ENCODE measurements at places on chromosomes 3 and 15.

- H3K36me3 ChIP-seq, result peaks cover 4% of the 10 kb centered on the region
- H3K4me1 ChIP-seq, result peaks cover 7% of the 10 kb centered on the region
- DNase-seq, result no peak
- no peak overlapping the region for H3K27ac ChIP-seq
- no peak overlapping the region for H3K4me3 ChIP-seq
Observed at GRCh38 chr3:36891701-36892160, 53.1 kb downstream of the TRANK1 start.

- no peak for DNase-seq
- H3K4me3 ChIP-seq, result no peak overlapping the region
- H3K4me1 ChIP-seq, result peaks cover 25% of the 10 kb centered on the region
- no peaks in the 10 kb centered on the region for H3K27me3 ChIP-seq
Observed at GRCh38 chr3:129655291-129655700, 48.8 kb upstream of the PLXND1 start.

DNA sequence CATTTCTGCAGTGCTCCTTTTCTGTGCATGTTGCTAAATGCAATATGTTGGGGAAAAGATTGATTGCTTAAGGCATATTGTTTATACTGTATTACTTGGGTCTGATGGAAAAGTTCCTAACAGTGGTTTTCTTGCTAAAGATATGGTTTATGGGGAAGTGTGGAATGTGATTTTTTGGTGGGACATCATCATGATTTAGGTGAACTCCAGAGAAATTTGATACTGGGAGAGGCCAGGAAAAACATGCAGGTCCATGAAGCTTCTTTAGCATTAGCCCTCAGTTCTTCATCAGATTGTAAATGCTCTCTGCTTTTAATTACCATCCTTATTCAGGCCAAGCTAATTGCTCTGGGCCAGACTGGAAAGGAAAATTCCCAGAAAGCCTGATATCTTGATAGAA is 147.5 kb downstream of the LRTM1 start:
- H3K4me1 ChIP-seq, result no peaks in the 10 kb centered on the region
- no peaks in the 10 kb centered on the region for H3K36me3 ChIP-seq
- no peak overlapping the region for H3K4me3 ChIP-seq

- H3K27ac ChIP-seq, result no peak overlapping the region
- DNase-seq, result no peak
- peaks cover 2% of the 10 kb centered on the region for H3K4me1 ChIP-seq
- H3K36me3 ChIP-seq, result no peaks in the 10 kb centered on the region
- no peaks in the 10 kb centered on the region for H3K27me3 ChIP-seq
- no peak overlapping the region for H3K4me3 ChIP-seq
Observed at GRCh38 chr3:67288466-67289106, 290.5 kb downstream of the KBTBD8 start.

GRCh38 chr3:182533394-182533793 is 259.9 kb upstream of the ATP11B start:
- no peaks in the 10 kb centered on the region for H3K36me3 ChIP-seq
- peaks cover 2% of the 10 kb centered on the region for H3K4me1 ChIP-seq
- no peak overlapping the region for H3K4me3 ChIP-seq
- H3K27ac ChIP-seq, result no peak overlapping the region
- DNase-seq, result no peak
- H3K27me3 ChIP-seq, result peaks cover 3% of the 10 kb centered on the region

DNA sequence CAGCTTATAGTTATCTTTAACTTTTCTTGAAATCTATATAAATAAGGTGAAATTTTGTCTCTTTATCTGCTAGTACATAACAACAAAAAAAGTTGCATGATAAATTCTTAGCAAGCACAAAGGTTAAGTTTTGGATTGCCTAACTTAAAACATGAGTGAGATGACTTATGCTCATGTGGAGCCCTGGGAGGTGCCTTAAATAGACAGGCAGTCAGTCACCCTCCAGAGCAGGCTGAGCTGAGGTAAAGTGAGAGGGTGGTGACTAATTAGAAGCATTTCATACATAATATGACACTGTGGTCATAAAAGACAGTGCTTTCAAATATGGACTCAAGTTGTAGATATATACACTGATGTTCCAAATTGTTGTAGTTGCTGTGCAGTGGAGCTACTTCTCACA is 14.6 kb upstream of the MME start:
- no peaks in the 10 kb centered on the region for H3K36me3 ChIP-seq
- no peaks in the 10 kb centered on the region for H3K27me3 ChIP-seq
- no peaks in the 10 kb centered on the region for H3K4me1 ChIP-seq
- H3K27ac ChIP-seq, result no peak overlapping the region
- H3K4me3 ChIP-seq, result no peak overlapping the region

GRCh38 chr3:183825456-183826161 is at the start of gene MAP6D1:
Gene MAP6D1, minus strand, starts transcription at chr3:183825577. Its CDS starts 30 bp downstream, at chr3:183825547.
- H3K27ac ChIP-seq, result peak within 1 kb of the TSS; percentile 69
- peak; percentile 57 for DNase-seq
- H3K4me1 ChIP-seq, result peaks cover 9% of the 10 kb centered on the region

- H3K4me3 ChIP-seq, result no peak overlapping the region
- no peaks in the 10 kb centered on the region for H3K27me3 ChIP-seq
- no peak overlapping the region for H3K27ac ChIP-seq
Observed at GRCh38 chr3:18501679-18502343, 76.7 kb upstream of the SATB1 start.

DNA sequence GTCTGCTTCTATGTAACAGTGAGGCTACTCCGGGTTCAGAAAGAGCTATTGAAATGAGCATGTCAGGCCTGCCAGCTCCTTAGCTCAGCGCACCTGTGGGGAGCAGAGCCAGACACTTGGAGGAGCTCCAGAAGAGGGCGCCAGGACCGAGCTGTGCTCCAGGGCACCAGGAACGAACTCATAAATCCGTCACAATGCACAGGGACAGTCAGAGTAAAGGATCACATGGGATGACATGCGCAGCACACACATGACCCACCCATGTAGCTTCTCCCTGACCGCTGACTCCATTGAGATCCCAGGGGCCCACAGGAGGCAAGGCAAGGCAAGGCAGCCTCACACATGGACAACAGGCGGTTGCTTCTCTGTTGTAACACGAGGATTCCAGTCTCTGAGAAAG is 26.0 kb upstream of the GNB5 start:
- H3K36me3 ChIP-seq, result peaks cover 32% of the 10 kb centered on the region
- no peak overlapping the region for H3K27ac ChIP-seq
- H3K4me3 ChIP-seq, result no peak overlapping the region
- H3K4me1 ChIP-seq, result no peaks in the 10 kb centered on the region
- no peaks in the 10 kb centered on the region for H3K27me3 ChIP-seq

GRCh38 chr3:124116906-124117305 is 125.0 kb upstream of the ROPN1 start:
- no peaks in the 10 kb centered on the region for H3K36me3 ChIP-seq
- DNase-seq, result no peak
- H3K27ac ChIP-seq, result no peak overlapping the region
- H3K4me1 ChIP-seq, result peaks cover 12% of the 10 kb centered on the region
- no peaks in the 10 kb centered on the region for H3K27me3 ChIP-seq
- H3K4me3 ChIP-seq, result no peak overlapping the region

DNA sequence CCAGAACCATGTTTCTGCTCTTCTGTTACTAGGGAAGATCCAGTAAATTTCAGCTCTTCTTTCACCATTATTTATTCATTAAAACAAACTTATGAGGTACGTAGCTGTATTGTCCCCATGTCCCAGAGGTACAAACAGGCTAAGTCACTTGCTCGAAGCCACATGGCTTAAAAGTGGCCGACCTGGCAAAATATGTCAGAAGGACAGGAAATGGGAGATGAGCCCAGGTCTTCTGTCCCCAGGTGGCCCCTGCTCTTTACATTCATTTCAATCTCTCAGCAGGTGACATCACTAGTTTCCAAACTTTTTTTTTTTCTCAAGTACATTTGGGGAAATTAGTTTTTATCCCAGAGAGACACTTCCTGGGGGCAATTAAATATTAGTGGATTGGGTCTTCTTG is 34.1 kb upstream of the LPP start:
- H3K4me1 ChIP-seq, result peaks cover 8% of the 10 kb centered on the region
- H3K4me3 ChIP-seq, result no peak overlapping the region
- no peak for DNase-seq
- peaks cover 22% of the 10 kb centered on the region for H3K27me3 ChIP-seq

GRCh38 chr3:64730681-64731080 is 42.9 kb upstream of the ADAMTS9 start:
- H3K36me3 ChIP-seq, result no peaks in the 10 kb centered on the region
- H3K4me1 ChIP-seq, result peaks cover 4% of the 10 kb centered on the region
- no peak overlapping the region for H3K4me3 ChIP-seq
- no peak overlapping the region for H3K27ac ChIP-seq

DNA sequence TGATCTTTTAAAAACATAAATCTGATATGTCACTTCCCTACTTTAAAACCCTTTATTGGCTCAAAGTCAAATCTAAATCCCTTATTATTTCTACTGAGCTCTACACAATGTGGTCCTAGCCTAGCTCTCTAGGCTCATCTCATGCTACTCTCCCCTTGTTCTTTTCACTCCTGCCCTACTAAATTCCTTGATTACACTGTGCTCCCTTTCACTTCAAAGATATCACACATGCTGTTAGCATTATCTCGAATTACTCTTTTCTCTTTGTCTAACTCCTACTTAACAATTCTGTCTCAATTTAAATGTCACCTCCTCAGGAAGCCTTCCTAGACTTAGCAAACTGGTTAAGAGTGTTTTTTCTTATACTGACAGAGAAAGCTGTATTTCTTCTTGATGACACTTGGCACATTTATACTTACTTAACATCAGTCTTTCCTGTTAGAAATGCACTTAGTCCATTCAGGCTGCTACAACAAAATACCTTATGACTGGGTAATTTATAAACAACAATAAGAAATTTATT is 102.0 kb downstream of the SCAPER start:
- no peak overlapping the region for H3K4me3 ChIP-seq
- DNase-seq, result no peak
- H3K27me3 ChIP-seq, result no peaks in the 10 kb centered on the region
- peaks cover 1% of the 10 kb centered on the region for H3K4me1 ChIP-seq

DNA sequence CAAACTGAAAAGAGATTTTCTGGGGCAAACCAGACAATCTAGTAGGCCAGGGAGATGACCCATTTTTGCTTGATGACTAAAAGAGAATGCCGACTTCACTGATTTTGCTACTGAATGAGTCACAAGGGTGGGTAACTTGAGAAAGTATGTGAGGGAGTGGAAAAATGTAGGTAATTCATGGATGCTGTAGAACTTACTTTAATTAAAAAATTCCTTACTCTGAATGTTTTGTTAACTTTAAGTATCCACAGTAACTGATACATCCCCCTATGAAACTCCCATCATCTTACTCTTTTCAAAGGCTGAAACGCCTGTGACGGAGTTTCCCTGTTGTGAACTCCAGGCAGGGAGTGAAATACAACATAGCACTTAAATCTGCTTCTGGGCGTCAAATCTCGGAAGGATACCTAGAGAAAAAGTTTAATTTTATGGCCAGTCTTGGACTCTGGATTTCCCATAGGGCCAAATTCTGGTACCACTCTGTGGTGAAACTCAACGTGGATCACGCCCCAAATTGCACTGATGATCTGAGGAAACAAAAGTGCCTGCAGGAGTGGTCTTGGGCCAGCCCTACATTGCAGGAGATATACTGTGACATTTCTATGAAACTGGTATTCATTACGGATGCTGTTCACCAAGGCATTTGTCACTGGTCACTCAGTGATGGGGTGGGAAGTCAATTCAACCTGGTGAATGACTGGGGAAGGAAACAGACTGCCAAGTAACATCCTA is 24.0 kb downstream of the GOLIM4 start:
- DNase-seq, result no peak
- H3K36me3 ChIP-seq, result no peaks in the 10 kb centered on the region
- peak overlapping the region; percentile 20 for H3K27ac ChIP-seq
- no peak overlapping the region for H3K4me3 ChIP-seq

DNA sequence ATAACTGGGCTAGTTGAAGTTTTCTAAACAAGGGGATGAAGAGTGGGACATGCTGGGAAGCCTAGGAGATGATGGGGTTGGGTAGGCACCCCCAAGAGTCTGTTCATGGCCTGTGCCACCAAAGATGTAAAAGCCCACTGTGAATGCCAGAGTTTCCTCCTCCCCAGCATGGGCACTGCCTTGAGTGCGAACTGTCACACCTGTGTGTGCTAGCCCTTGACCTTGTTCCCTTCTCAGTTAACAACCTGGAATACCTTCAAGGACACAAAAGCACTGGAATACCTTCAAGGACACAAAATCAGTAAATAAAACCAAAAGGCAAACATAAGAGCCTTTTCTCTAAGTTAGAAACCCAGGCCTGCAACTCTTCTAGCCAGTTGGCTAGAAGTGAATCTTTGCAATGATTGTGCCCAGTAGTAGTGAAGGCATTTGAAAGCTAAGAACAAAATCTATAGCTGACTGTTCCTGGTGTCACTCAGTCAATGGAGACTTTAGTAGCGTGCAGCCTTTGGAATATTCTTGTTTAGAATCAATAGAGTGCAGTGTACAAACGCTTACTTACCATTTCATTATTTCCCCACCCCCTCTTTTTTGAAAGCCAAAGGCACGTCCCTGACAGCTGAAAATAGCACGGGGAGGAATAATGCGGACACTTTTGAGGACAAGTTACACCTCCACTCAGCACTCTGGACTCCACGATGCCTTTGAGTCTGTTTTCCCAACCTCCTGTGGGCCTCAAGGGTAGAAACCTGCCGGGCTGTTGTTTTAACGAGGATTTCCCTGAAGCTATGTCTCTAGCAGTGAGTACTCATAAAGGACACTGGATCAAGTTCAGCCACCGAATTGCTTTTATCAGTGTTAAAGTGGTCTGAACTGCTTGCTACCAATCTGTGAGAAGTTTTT is 24.2 kb downstream of the PSMD6 start:
- H3K4me1 ChIP-seq, result peaks cover 4% of the 10 kb centered on the region
- no peak overlapping the region for H3K4me3 ChIP-seq
- no peaks in the 10 kb centered on the region for H3K27me3 ChIP-seq
- DNase-seq, result no peak
- H3K36me3 ChIP-seq, result peaks cover 31% of the 10 kb centered on the region

GRCh38 chr3:149417174-149417573 is 39.7 kb upstream of the TM4SF1 start:
- no peaks in the 10 kb centered on the region for H3K36me3 ChIP-seq
- H3K27me3 ChIP-seq, result no peaks in the 10 kb centered on the region
- no peak overlapping the region for H3K27ac ChIP-seq

- no peak overlapping the region for H3K27ac ChIP-seq
- peaks cover 10% of the 10 kb centered on the region for H3K4me1 ChIP-seq
- H3K4me3 ChIP-seq, result no peak overlapping the region
- DNase-seq, result no peak
Observed at GRCh38 chr3:25354071-25354470, 74.0 kb upstream of the RARB start.

DNA sequence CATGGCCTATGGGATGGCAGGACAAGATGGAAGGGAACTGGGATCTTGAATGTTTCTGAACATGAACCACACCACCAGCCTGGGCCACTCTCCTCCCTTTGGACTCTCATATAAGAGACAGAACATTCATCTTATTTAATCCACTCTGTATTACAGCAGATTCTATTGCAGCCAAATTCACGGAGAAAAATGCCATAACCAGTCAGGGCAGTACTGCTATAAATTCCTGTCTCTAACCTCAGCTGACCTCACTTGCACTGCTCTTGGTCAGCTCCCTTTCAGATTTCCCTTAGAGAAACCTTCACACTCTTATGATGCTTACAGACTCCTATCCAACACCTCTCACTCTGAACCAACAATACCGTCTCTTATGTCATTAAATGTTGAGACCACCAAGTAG is 101.4 kb downstream of the RYK start:
- H3K27ac ChIP-seq, result no peak overlapping the region
- no peak overlapping the region for H3K4me3 ChIP-seq
- H3K4me1 ChIP-seq, result peaks cover 8% of the 10 kb centered on the region
- DNase-seq, result no peak
- H3K36me3 ChIP-seq, result peaks cover 17% of the 10 kb centered on the region

GRCh38 chr3:15616053-15616452 is 14.5 kb downstream of the BTD start:
- no peak for DNase-seq
- no peak overlapping the region for H3K27ac ChIP-seq
- H3K4me3 ChIP-seq, result no peak overlapping the region
- H3K27me3 ChIP-seq, result no peaks in the 10 kb centered on the region

GRCh38 chr3:124780356-124780755 is 50.1 kb downstream of the UMPS start:
- no peak overlapping the region for H3K27ac ChIP-seq
- H3K4me1 ChIP-seq, result no peaks in the 10 kb centered on the region
- DNase-seq, result no peak
